GM18507 (cell line): ENCODE measurements at places on chromosomes 7 and 10.

DNA sequence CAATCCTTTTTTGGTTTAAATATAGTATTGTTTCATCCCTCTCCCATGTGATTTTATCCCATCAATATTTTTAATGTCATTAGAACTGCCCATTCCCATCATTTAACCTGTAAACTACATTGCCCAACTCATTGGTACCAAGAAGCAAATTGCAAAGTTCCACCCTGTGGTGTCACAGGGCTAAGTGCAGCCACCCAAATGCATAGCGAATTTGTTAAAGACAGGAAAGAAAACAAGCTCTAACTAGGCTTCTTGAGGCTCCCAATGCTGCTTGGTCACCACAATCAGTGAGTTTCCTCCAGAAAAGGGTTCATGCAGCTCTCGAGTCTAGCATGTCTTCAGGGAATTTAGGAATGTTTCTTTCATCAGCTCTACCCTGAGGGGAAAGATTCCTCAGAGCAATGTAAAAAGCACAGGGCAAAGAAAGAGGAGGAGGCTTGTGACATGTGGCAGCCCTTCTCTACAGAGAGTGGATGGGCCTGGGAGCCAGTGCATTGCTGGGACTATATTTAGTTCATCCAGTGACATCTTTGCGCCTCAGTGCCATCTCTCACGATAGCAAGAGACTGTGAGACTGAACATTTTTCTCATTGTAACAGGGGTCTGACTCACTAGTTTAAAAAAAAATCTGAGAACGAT, 58.1 kb downstream of the CAV1 start:
- DNase-seq: no peak

- DNase-seq: no peak
Measured at GRCh38 chr7:116431787-116432526, 67.6 kb upstream of the CAV2 start.

- DNase-seq: no peak
Measured at GRCh38 chr10:24715246-24715769, 8.4 kb downstream of the ARHGAP21 start.

DNA sequence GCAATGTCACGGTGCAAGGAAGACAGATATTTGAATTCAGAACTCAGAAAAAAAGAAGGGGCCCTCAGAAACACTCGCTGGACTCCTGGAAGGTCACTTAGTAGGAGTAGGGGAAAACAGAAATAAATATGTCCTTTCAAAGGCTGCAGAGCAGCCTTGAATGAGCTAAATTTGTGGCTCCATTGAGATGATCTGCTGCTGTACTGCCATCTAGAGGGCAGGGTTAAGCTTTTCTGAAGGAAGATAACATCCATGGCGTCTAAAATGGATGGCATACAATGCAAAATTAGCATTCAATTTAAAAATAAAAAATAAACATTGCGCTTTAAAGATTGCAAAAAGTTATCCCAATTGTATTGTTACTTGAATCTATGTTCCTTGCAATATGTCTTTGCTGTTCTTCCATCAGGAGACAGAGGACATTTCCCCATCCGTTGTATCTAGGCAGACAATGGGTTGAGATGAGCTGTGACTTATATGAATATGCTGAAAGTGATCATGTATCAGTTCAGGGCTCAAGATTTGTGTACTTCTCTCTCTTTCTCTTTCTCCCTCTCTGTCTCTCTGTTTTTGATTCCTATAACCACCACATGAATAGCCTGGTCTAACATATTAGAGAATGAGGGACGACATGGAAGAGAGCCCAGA, 642.2 kb downstream of the SH2D4B start:
- DNase-seq: peak; percentile 0

DNA sequence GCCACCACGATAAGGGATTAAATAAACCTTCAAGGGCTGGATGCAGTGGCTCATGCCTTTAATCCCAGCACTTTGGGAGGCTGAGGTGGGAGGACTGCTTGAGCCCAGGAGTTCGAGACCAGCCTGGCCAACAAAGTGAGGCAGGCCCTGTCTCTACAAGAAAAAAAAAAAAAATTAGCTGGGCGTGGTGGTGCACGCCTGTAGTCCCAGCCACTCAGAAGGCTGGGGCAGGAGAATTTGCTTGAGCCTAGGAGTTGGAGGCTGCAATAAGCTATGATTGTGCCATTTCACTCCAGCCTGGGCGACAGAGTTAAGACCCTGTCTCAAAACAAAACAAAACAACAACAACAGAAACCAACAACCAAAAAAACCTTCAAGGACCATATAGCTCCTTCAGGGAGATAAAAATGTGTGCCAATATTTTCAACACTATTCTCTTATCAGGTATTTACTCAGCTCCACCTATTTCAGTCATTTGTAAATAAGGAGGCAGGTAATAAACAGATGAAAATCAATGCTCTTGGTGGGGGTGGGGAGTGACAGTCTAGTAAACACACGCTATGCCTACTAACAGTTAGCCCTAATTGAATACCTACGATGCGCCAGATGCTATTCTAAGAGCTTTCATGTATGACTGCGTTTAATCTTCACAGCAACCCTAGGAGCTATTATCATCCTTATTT, 13.2 kb downstream of the BAIAP2L1 start:
- no peak for DNase-seq

GRCh38 chr10:95741807-95742467, 14.0 kb upstream of the ENTPD1 start:
- no peak for DNase-seq

DNA sequence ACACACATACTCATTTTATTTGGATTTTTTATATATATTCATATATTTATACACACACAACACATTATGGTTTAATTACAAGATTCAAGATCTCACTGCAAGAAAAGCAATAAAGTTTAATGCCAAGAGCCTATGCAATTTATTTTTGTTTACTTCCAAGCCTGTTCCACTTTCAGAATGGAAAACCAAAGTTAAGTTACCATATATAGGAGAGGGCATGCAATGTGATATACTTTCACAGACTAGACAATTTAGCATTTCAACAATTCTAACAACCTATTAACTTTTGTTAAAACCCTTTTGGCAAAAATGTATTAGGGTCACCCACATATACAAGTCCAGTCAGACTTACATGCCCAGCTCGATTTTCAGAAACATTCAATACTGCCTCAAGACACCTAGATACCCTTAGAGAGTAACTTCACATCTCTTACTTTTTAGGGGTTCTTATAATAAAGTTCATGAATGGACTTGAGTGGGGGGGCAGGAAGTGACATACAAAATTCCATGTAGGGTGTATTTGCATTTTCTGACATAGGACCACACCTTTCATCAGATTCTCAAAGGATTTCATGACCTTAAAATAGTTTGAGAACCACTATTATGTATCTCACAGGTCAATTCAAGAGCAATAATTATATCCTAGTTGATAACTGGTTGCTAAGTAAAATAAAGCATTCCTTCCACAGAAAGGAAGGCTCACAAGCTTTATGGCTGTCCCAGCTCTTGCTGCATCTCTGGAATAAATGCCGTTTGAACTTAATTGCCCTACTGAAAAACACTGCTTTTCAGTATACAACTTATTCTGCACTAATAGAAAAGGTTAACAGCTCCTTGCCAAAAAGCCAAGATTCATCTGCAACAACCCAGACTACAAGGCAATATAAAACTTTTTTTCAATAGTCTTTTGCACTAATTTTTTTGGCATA, 2.5 kb downstream of the P4HA1 start:
- no peak for DNase-seq

- DNase-seq: no peak
Measured at GRCh38 chr10:95860166-95860940, 47.4 kb upstream of the CC2D2B start.

GRCh38 chr10:102335184-102335583, 60.3 kb upstream of the NFKB2 start:
- no peak for DNase-seq

GRCh38 chr10:92801978-92802872, 46.1 kb upstream of the EXOC6 start:
- DNase-seq: no peak

- DNase-seq: no peak
Measured at GRCh38 chr7:82449910-82450309, 6.3 kb upstream of the CACNA2D1 start.

GRCh38 chr7:2159176-2159520, 73.6 kb downstream of the MAD1L1 start:
- DNase-seq: no peak

DNA sequence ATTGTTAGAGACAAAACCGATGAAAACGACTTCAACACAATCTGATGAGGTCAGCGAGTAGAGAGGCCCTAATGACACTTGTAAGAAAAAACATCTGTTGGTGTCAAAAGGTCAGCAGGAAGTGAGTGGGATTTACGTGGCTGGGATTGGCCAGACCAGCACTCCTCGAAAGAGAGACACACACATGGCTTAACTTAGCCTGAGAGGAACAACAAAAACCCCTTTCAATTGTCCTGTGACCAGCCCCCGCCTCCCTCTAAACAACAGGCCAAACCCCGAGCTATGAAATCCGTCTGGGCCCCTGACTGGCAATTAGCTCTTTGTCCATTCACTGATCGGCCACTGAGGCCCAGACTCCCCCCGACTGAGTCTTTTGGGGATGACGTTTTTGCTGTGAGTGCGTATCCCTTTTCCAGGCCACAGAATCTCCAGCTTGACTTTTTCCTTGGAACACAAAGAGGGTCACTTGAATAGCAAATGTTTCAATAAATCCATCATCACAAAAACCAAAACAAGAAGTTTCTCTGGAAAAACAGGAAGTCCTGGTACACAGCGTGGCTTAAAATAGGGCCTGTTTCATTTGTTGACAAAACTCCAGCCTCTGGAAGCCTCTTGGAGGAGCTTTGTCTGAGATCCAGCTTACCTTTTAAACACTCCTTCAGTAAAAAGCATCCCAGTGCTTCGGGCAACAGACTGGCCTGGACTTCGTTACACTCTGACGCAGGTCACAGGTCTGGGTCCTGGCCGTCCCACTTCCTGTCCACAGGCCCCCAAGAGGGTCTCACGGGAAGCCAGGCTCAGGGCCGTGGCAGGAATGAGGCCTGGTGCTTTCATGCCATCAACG, 103.0 kb downstream of the CTBP2 start:
- no peak for DNase-seq

DNA sequence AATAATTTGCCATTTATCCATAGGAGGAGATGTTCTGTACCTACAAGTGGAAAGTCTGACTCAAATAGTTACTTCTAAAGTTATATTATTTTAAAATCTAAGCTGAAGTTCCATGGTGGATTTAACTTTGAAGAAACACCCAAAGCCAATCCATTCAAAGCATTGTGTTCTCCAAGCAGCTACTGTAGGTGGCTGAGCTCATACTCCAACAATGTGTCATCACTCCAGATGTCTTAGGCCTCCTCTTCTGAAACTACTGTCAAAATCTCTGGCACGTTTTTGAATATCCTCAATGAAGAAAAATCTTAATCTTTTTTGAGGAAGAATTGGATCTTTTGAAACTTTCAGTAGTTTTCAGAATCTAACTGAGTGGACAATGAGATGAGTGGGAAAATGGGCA, 169.1 kb downstream of the PTEN start:
- DNase-seq: no peak

DNA sequence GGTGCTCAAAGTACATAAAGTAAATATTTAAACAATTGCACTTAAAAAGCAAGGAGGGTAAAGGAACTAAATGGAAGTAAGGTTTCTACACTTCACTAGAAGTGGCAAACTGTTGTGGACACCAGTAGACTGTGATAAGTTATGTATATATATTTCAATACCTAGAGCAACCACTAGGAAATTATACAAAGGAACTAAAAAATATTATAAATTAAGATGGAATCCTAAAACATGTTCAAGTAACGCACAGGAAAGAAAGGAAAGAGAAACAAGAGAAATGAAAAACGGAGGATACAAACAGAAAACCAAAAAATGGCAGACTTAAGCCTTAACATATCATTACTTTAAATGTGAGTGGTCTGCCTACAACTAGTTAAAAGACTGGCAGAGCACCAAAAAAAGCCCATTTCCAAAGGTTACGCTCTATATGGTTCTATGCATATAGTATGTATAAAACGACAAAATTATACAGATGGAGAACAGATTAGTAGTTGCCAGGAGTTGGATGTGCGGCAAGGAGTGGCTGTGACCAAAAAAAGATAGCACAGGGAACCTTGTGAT, 19.0 kb downstream of the VPS41 start:
- no peak for DNase-seq

GRCh38 chr10:74049955-74050354, 52.0 kb downstream of the VCL start:
- no peak for DNase-seq

DNA sequence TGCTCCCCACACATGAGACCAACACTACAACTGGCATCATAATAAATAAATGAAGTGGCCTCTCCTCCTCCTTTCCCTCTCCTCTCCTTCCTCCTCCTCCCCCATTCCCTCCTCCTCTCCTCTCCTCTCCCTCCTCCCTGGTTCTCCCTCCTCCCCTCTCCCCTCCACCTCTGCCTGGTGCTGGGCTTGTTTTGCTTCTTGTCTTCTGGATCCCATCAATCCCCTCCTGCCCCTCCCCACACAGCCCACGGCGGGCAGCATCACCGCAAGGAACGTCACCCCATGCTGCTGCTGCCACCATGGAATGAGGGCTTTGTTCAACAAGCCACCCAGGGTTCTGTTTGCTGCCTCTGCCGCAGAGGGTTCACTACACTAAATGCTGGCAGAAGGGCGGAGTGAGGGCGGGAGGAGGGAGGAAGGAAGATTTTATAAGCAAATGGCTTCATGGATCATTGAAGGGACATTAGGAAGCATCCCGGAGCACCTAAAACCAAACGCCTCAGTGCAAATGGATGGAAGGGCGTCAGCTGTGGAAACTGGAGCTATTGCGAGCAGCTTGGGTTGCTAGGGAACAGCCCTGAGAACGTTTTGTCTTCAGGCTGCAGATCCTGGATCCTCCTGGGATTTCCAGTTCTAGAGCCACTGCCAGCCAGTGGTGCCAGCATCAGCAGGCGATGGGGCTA, 379.7 kb upstream of the ZMIZ1 start:
- no peak for DNase-seq

DNA sequence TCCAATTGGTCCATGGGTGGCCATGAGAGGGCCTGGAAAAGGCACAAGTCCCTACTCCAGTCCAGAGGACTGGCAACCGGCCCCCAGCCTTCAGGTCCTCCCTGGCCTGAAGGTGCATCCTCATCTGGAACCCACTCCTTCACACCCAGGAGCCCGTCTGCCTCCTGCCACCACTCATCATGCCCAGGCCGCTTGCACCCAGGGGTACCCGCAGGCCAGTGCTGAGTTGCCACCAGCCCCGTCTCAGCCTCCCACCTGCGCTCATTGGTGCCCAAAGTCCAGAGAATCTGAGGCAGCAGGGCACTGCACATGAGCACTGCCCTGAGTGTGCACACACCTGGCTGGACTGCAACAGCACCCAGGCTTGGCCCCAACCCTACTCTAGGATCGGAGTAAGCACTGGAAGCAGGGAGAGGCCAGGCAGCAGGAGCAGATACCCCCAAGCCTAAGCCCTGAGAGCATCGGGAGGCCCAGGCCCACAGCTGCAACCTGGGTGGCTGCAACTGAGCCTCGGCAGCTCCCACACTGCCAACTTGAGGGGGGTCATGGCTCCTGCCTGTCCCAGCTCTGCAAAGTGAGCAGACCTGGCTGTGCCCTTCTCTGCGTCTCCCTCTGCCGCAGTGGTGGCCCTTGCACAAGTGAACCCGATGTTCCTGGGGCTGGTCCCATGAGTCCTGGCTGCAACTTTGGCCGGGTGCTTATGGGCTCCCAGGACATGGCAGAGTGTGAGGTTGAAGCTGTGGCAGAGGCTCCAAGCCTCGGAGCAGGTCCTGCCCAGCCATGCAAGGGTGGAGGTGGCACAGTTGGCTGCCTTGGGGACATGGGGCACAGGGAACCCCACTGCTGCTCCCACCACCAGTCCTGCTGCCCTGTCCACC, 44.3 kb downstream of the TCERG1L start:
- DNase-seq: no peak

- DNase-seq: no peak
Measured at GRCh38 chr7:144454256-144455039, 51.0 kb upstream of the NOBOX start.
